Activated naive CD4-positive, alpha-beta T cell treated with Interleukin-2 at 50 U/mL for 16 hours (primary cell): ENCODE measurements at places on chromosomes 6 and 20.

- peak; percentile 53 for DNase-seq
These were observed 368.9 kb downstream of the LAMA2 start for GRCh38 chr6:129251669-129252376.

- peak; percentile 13 for DNase-seq
These were observed 1.2 kb downstream of the TPD52L1 start for GRCh38 chr6:125154761-125155135.

GRCh38 chr6:142613981-142614380, 312.2 kb downstream of the ADGRG6 start:
- no peak for DNase-seq

DNA sequence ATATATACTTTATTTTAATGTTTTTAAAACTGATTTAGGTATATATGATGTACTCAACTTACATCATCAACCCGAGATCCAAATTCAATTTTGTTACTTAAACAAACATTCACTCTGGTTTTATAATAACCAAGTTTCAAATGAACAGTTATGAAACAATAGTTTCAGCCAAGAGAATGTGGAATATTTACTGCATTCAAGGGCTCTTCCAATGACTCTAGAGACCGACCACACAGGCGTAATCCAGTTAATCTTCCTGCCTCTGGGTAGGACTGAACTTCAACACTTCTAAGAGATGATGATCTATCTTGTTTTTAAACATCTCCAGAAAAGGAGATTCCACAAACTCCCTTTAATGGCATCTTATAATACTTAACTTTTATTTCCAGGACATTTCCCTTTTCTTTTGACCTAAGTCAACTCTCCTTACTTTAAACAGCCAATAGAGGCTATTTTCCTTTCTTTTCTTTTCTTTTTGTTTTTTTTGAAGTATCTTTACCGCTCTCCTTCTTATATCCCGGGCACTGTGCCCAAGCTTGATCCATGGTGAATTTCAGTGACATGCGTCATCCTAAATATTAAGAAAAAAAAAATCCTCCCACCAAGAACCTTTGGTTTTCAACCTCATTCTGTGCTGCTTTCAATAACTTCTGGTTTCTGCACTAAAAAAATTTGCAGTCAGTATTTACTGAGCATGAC, 110.1 kb downstream of the KIF13A start:
- no peak for DNase-seq
